ENCODE measurements at places on chromosomes 11 and 22. TPM values are rescaled to one million over a fixed set of nuclear protein-coding genes. Genes with fewer than 3 reads are reported as not detected.
A peak's percentile ranks its signal among the peaks of the same experiment; 100 is the strongest.

DNA sequence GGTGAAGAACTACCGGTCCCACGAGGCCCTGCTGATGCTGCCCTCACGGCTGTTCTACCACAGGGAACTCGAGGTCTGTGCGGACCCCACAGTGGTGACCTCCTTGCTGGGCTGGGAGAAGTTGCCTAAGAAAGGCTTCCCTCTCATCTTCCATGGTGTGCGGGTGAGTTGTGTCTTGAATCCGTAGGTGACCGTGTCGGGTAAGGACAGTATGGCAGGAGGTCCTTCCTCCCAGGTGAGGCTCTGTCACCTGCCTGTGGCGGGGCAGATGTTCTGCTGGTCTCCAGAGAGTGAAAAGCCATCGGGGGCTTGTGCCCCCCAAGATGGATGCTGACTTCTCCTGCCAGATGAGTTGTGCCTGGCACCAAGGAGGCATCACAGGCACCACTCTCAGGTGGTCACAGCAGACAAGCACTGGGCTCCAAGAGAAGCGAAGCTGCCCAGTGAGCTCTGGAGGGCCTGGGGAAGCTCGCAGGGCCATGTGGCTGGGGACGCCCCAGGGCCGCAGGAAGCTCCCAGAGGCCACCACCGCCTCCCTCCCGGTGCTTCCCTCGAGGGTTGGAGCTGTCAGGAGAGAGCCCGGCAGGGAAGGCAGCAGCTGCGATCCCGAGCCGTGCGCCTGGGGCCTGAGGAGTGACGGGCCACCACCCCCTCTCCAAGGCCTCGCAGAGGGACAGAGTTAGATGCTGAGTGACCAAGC lies 17.3 kb upstream of the PANX2 start:
- no peak for DNase-seq

GRCh38 chr11:135002236-135002635 lies 590.2 kb upstream of the B3GAT1 start:
- no peak for DNase-seq

DNA sequence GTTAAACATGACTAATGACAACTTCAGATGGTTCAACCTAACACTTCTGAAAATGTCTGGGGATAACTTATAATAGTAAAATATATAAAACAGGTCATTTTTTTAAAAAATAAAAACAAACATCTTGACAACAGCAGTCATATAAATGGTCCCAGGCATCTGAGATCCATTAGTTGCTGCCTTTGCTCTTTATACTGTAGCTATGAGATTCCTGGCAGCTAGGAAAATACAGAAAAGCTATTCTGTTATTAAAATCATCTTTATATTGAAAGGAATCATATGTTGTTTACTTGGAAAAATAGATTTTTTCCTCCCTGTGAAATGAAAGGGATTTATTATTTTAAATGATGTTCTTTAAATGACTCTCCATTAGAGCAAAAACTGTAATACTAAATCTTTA lies 55.7 kb upstream of the DEUP1 start:
- no peak for DNase-seq

DNA sequence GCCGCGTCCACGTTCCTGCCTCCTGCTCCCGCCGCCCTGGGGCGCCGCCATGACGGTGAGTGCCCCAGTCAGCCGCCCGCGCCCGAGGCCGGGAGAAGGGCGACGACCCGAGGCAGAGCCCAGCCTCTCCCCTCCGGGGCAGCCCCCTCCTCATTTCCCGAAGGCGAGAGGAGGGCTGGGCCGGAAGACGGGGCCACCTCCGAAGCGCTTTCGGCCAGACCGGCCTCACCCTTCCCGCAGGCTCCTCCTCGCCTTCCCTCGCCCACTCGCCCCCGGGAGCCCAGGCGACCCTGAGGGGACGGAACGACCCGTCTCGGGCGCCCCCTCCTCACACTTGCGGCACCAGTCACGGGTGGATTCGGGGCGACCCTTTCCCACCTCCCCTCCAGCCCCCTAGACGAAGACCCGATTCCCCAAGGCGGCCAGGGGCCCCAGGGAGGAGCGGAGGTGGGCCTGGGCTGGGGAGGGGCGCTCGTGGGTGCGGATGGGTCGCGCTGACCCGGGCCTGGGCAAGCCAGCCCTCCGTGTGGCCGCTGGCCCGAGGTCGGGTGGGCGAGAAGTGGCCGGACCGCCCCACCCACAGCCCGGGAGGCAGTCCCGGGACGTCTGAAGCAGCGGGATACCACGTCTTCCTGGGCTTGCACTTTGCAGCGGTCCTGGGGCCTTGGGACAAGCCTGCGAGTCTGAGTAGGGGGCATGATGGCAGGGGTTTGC lies 49.7 kb downstream of the TRIOBP start:
- no peak for DNase-seq

DNA sequence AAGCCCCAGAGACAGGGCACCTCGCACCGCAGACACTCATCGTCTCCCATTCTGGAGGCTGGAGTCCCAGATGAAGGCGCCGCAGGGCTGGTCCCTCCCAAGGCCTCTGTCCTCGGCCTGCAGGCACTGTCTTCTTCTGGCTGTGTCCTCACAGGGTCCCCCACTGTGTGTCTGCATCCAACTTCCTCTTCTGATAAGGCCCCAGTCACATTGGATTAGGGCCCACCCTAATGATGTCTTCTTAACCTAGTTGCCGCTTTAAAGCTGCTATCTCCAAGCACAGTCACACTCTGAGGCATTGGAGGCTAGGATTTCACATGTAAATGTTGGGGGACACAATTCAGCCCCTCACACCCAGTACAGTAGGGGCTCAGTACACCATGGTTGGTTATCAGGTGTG lies 48.9 kb downstream of the DHCR7 start:
- DNase-seq: no peak

- no peak for DNase-seq
Measured at GRCh38 chr11:77406396-77406795, 67.5 kb downstream of the PAK1 start.

- no peak for DNase-seq
Measured at GRCh38 chr22:48478529-48479265, 1349.0 kb downstream of the BRD1 start.

- no peak for DNase-seq
Measured at GRCh38 chr11:43582024-43582862, 98.3 kb upstream of the HSD17B12 start.

GRCh38 chr22:46538814-46539160 lies 1.4 kb upstream of the CELSR1 start:
- DNase-seq: no peak

DNA sequence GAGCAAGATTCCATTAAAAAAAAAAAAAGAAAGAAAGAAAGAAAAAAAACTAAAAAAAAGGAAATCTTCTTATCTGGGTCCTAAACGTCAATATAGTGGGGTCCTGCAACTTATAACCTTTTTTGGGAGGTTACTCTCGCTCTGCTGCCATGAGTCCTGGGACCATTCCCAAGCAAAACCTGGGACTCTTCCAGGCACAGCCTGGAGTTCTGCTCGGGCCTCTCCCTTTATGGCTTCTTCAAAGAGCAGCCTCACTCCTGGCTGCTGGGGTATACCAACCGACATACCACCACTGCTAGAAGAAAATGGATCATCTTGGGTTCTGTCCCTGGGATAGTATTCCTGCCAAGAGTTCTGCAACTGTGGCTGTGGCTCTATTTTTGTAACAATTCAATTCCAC lies 14.1 kb upstream of the CKAP5 start:
- no peak for DNase-seq

GRCh38 chr11:113715882-113716625 lies 9.9 kb upstream of the TMPRSS5 start:
- DNase-seq: no peak

DNA sequence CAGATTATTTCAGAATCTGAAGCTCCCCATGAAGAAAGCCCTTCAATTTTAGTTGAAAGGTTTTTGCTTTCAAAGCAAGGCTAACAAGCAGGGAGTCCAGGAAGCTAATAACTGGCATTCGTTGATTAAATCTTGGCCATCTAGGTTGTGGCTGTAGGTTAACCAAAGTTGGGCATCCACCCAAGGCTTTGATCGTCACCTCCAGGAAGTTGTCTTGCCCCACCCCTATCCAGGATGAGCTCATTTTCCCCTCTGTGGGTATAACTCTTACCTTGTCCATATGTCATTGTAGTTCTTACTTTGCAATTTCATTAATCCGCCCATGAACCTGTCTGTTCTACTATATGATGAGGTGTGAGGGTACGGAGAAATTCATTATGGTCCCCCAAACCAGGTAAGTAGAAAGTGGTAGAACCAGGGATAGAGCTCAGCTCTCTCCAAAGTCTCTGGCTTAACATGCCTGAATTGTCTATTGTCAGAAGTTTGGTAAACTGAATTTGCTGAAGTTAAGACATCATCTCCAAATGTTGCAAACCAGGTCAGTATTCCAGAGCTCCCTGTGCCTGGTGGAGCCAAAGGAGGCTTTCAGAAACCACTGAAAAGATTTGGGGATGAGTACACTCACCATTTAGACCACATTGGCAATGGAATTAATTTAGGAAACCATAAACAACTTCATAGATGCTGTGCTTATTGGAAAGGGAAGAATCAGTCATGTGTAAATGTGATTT lies 97.1 kb downstream of the CD44 start:
- DNase-seq: peak; percentile 23

GRCh38 chr11:70033711-70034070 lies 44.4 kb upstream of the ANO1 start:
- no peak for DNase-seq

- DNase-seq: no peak
Measured at GRCh38 chr11:44138980-44139379, 43.5 kb downstream of the EXT2 start.

DNA sequence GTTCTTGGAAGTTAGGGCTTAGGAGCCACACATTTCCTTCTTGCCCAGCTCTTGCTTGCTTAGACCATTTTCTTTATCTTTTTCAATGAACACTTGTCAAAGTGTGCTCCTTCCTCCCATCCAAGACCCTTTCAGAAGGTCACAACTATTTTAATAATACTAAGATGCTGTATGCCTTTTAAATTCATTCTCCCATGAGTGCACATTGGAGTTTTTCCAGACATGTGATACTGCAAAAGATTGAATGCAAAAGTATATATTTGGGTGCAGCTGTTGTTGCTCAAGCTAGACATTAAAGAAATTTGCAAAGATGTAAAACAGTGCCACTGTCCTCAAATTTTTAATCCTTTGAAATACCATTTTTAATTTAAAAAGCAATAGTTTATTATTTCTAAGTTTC lies 69.3 kb upstream of the TNRC6B start:
- no peak for DNase-seq

- peak; percentile 88 for DNase-seq
Measured at GRCh38 chr11:80593648-80594374, 1153.0 kb upstream of the TENM4 start.

DNA sequence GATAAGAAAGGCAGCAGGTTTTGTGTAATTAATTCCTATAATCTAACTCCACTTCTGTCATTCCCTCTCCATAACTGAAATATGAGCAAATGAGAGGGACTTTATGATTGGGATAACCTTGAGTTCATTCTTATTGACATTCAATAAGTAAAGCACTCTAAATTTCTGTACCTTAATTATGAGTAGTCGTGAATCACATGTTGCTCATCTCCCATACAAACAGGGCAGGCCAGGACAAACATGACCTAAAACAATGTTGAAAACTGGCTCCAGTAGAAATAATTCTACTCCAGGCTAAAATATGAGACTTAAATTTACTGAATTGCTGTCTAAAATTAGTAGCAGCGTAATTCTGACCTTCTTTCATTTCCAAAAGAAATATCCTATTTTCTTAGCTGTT lies 505.4 kb downstream of the NELL1 start:
- DNase-seq: no peak

- no peak for DNase-seq
Measured at GRCh38 chr11:84923489-84923888, 703.7 kb downstream of the DLG2 start.

GRCh38 chr22:49618677-49618953 lies 209.1 kb downstream of the BRD1 start:
- no peak for DNase-seq

- DNase-seq: no peak
Measured at GRCh38 chr11:77908835-77909234, 85.6 kb downstream of the INTS4 start.

DNA sequence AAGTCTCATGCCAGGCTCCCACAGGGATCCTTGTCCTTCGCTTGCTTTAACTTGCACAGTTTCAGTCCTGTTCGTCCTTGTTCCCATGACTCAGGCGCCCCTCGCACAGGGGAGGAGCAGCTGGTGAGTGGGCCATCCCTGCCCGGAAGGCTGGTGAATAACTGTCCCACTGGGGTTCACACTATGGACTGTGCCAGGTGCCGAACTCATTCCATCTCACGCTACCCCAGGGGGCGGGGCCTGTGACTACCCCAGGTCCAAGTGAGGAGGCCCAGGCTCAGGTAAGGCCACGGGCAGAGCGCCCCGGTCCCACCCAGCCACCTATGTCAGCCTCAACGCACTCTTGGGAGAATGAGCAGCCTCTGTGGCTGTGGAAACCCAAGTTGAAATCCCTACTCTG lies 7.2 kb upstream of the CARD10 start:
- peak; percentile 31 for DNase-seq

The LIPT2 gene
- total RNA-seq: 4.5 TPM

The LRRC74B gene
- total RNA-seq: not detected

The EMID1 gene
- 15.9 TPM for total RNA-seq

The MS4A6A gene
- total RNA-seq: 0.63 TPM

The TNNT3 gene
- not detected for total RNA-seq

The CDC42BPG gene
- total RNA-seq: 0.13 TPM

The SLC25A17 gene
- total RNA-seq: 19.2 TPM

The UBQLN3 gene
- total RNA-seq: not detected

The CALCA gene
- total RNA-seq: not detected

The SCN2B gene
- total RNA-seq: not detected

The KCNE3 gene
- total RNA-seq: 0.51 TPM

The FGF19 gene
- total RNA-seq: not detected

The CABP7 gene
- total RNA-seq: not detected

The OR8J1 gene
- not detected for total RNA-seq

The SCGB2A2 gene
- total RNA-seq: not detected

The THY1 gene
- 10.1 TPM for total RNA-seq

The TALDO1 gene
- total RNA-seq: 113 TPM

Measured in dermis microvascular lymphatic vessel endothelial cell (primary cell).